ENCODE measurements at places on chromosomes 2 and 18.

- DNase-seq = no peak
Observed at GRCh38 chr2:176205126-176205525, 16.7 kb downstream of the HOXD1 start.

GRCh38 chr18:40907842-40908241 lies 1047.2 kb upstream of the PIK3C3 start:
- DNase-seq = no peak

DNA sequence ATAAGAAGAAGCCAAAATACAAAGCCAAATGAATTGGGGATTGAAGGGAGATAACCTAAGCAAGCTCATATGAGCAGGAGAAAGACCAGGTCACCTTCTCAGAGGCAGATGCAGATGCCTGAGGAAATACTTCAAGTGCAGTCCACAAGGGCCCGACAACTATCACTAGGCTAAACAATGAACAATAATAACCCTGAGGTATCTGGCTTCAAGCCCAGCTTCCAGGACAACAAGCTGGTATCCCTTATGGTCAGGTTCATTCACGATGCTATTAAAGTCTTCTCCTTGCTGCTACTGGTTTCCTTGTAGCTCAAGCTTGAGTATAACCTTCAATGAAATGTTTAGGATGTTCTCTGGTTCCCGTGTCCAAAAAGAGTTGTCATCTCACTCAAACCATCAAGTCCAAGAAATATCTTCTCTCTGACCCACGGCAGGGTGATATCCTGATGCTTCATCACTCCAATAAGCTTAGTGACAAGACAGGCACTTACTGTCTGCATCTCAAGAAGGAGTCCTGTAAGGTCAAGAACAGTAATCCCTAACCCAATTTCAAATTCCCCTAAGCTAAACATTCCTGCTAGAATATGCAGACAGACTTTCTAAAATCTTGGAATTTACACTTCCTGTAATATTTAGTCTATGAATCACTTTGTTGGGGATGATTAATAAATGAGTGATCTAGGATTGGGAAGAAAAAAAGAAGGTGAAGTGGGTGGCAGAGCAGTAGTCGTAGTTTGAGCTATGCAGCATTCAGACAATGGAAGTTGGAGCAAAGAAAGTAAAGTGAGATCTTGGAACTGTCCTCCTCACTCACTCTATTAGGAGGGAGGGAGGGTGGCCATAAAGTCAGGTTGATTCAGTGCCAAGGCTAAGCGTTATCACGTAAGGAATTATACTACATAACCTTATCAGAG lies 33.1 kb downstream of the CHN1 start:
- peak; percentile 63 for DNase-seq

DNA sequence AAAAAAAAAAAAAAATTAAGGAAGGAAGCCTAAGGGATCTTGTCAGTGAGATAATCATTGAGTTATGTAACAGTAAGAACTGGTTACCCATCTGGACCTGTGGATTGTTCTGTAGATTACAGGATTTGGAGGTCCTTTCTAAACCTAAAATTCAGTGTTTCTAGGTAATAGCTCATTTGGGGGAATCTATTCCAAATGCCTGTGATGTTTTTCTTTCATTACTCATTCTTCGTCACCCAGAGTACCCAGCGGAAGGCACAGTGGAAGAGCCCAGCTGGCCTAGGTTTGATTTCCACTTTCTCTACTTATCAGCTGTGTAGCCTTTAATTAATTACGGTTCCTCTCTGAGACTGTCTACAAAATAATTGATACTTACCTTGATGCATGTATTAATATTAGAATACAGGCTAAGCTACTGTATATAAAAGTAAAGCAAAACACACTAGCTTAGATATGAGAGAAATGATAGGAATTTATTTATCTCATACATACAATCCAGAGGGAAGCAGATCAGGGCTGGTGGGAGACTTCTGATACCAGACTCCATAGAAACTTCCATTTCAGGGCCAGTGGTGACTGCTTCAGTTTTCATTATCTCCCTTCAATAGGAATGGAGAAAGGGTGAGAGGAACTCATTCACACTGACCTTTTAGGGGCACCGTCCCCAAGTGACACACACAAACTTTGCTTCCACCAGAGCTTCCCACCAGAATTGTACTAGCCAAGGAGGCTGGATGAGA lies 115.8 kb upstream of the NOSTRIN start:
- peak; percentile 58 for DNase-seq

GRCh38 chr2:105038383-105039061 lies 653 bp downstream of the MRPS9 start:
- no peak for DNase-seq
